ENCODE measurements at places on chromosomes 4 and X.

GRCh38 chr4:116870686-116871085, 214.7 kb downstream of the TRAM1L1 start:
- DNase-seq: no peak

DNA sequence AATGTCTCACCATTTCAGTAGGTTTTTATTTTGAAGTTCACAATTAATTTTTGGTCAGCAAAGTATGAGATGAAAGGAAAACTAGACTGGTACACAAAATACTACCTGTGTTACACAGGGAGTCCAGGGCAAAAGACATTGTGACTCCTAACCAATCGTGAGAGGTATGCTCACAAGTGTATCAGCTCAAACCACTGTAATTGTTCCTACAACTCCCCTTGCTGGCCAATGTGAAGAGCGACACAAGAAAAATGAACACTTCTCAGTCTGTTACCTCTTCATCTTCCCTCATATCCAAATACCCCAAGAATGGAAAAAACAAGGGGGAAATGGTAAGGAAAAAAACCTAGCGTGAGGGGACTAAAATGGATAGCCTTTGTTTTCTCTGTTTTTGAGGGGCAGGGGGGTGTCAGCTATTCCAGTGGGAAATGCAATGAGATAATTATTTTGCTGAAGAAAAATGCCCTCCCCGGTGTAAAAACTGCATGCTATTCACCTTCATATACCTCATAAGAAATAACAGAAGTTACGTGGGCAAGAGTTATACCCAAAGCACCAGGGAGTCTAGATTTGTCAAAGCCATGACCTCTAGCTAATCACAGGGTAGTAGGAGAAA, 30.6 kb upstream of the NSUN7 start:
- peak; percentile 74 for DNase-seq

DNA sequence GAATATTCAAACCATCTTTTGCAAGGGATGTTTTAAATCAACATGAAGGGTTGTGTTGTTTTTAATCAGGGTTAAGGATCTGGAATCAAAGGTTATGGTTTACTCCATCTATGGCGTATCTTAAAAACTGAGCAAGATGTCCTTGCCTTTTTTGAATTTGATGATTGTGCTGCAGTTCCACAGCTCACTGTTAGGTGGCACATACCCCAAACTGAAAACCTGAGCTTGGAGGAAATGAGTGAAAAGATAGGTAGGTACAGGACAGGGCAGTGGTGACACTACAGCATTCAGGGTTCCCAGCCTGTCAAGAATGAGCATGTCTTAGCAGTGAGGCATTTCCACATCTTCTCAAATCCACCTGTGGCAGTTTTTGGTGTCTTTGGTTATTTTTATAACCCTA, 13.1 kb upstream of the EOLA1 start:
- peak; percentile 12 for DNase-seq

GRCh38 chrX:24694825-24695224, 1.1 kb downstream of the POLA1 start:
- no peak for DNase-seq

- DNase-seq: peak; percentile 11
These were observed 94.9 kb upstream of the TBC1D9 start for GRCh38 chr4:140851032-140851636.

- DNase-seq: no peak
These were observed 1.7 kb downstream of the PHF8 start for GRCh38 chrX:54042609-54043021.

- no peak for DNase-seq
These were observed 585 bp upstream of the SEC24D start for GRCh38 chr4:118836301-118837120.

- no peak for DNase-seq
These were observed 38.4 kb downstream of the PPARGC1A start for GRCh38 chr4:23851464-23851863.

DNA sequence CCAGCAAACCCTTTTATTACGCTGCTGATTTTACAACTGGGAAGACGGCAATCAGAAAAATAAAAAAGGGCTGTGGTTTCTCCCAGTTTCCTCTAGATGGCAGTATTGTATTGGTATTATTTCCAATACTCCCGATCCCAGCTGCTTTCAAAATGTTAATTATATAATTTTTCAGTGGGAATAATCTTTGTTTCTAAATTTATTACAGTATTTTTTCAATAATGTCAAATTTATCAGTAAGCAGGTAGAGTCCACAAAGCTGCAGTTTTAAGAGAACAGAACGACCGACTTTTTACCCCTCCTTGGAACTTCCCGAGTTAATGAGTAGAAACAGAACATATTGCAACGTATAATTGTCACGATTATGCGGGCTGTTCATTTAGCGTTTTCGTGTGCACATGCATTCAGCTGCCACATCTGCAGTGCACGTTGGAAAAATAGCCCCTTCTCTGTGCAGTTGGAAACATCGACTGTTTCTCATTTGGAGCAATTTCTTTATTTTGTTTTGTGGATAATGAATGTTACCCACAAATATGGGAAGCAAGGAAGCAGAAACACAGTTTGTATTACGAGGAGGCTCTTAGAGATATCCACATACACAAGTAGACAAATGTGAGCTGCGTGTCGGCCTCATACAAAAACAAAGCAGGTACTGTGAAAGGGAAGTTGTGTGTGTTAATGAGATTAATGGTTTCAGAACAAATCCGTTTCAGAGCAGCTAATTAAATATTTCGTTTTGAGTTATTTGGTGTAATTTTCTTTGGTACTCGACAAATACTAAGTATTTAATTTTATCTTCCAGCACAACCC, 188.0 kb downstream of the STIM2 start:
- peak; percentile 33 for DNase-seq

GRCh38 chrX:489820-490219, 103.1 kb upstream of the PPP2R3B start:
- no peak for DNase-seq

DNA sequence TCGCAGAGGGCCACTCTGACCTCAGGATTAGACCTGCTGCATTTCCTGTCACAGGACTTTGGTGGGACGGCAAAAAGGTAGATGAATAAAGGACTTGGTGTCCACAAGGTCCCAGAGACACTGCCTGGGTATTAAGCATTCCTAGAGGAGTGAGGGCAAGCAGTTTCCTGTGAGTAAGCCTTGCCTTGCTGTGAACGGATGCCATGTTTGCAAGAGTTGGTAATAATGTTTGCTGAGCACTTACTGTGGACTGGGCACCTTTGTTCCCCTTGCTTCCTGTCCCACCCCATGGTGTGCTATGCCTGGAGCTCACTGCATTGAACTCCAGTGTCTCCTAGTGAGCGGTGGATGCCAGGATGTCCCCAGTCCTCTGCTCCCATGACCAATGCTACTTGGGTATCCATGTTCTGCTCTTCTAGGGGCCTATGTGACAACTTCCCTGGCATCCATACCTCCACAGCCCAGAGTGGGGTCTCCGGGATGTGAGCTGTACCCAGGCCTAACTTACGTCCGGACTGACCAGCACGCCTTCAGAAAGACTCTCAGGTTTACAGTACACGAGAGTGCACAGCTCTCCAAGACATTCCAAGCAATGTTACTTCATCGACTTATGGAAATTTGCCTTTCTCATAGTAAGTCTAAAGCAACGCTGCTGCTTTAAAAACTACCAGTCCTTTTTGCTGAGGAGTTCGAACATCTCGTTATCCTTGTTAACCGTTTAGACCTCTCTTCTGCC, 95.5 kb upstream of the MSX1 start:
- DNase-seq: peak; percentile 5

DNA sequence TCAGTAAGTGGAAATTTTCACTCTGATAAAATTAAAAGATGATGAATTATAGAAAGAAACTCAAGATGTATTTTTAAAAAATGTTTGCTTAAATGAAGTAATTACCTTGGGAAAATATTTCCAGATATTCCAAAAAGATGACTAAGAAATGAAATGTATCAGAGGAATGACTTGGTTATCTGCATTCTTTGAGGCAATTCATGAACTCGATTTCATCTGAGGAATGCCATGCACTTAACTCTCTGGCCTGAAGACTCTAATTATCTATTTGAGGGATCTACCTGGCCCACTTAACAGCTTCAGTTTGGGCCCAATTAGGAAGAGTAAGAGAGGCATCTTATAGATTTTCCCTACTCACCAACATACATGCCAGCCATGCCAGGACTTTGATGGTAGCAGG, 182.3 kb downstream of the INPP4B start:
- no peak for DNase-seq

DNA sequence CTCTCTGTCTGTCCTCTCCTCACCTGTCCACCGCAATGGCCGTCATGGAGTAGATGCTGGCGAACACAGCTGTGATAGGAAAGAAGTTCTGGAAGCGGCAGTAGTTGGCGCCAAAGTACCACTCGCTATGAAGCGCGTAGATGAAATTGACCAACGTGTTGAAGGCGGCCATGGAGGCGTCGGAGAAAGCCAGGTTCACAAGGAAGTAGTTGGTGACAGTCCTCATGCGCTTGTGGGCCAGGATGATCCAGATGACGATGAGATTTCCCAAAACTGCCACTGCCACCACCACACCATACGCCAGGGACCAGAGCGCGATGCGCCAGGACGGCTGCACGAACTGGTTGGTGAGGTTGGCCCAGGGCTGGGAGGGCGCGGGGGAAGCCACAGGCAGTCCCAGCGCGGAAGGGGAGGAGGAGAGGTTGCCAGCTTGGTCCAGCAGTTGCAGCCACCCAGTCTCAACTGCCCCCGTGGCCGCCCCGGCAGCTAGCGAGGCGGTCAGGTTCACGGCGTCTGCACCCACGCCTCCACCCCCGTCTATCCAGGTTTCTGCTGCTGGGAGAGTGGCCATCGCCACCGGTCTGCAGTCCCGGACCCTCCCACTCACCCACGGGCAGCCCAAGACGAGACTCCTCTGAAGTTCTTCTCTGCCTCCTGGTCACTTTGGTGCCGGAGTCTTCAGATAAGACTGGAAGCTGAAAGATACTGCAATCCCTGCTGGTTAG, 518 bp downstream of the TACR3 start:
- DNase-seq: no peak

GRCh38 chr4:54092405-54093323, 7.3 kb upstream of the GSX2 start:
- DNase-seq: no peak

- DNase-seq: no peak
These were observed 26.1 kb upstream of the TMEM154 start for GRCh38 chr4:152705903-152706302.
